ENCODE measurements at places on chromosomes 5 and 9. TPM values are rescaled to one million over a fixed set of nuclear protein-coding genes. Genes with fewer than 3 reads are reported as not detected.

DNA sequence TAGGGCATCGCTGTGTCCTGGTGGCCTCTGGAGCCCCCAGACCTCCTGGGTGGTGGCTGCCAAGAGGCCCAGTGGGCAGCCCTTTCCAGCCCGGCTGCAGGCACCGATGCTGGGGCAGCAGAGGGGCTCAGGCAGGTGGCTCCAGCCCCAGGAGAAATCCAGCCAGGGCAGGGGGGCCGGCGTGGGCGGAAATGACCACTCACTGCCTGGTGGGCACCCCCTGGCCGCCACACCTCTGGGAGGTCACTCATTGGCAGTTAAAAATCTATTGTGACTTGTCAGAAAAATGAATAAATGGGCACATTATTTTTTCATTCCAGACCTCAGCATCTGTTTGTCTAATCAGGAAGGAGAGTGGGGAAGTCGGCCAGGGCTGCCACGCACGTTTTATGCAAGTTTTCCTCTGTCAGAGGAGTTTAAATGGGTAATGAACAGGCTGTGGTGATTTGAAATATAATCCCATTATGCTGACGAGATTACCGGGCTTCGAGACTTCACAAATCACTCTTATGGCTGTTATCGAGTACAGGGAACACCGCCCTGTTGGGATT, 171.9 kb downstream of the GAPVD1 start:
- no peak overlapping the region for H3K27ac ChIP-seq
- H3K36me3 ChIP-seq = no peaks in the 10 kb centered on the region
- no peak overlapping the region for H3K4me3 ChIP-seq

GRCh38 chr5:76113103-76113502, 29.9 kb downstream of the SV2C start:
- H3K36me3 ChIP-seq = no peaks in the 10 kb centered on the region
- H3K27me3 ChIP-seq = peaks cover 17% of the 10 kb centered on the region
- H3K4me1 ChIP-seq = no peaks in the 10 kb centered on the region
- no peak overlapping the region for H3K27ac ChIP-seq

Gene INSL6
- total RNA-seq = not detected

DNA sequence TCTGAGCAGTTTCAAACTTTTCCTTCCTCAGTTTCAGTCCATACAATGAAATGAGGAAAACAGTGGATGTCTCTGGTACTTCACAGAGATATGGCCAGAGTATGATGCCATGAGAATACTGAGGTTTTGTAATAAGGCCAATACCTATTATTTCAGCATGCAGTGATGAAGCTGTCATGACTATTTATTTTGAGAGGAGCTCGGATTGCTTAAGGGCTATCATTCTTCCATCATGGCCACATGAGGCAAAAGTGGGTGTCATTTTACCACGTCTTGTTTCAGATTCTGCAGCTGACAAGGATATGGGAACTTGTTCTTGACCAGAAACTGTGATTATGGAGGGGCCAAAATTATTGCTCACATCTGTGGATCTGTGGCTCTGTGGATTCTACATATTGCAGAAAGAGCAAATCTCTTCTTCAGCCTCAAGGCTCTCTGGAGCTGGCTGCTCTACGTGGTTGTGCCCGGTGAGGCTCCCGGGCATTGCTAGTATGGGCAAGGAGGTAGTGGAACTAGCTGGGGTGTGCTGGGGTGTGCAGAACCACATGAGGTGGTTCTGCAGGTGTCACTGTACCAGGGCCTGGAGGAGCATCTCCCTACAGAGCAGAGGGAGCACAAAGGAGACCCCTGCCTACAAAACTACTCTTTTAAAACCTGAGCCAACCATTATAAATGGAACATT, 180.3 kb downstream of the SEMA6A start:
- no peaks in the 10 kb centered on the region for H3K27me3 ChIP-seq
- H3K27ac ChIP-seq = no peak overlapping the region
- DNase-seq = no peak
- H3K36me3 ChIP-seq = no peaks in the 10 kb centered on the region
- no peak overlapping the region for H3K4me3 ChIP-seq

Gene PLPP7
- total RNA-seq = 3.3 TPM

Gene TMEM215
- not detected for total RNA-seq

All from Panc1 (cell line).